Vein endothelial cell (primary cell): ENCODE measurements at places on chromosomes 7 and 10. TPM values are rescaled to one million over a fixed set of nuclear protein-coding genes. Genes with fewer than 3 reads are reported as not detected.

The LRRD1 gene
- under 0.01 and 0.19 TPM in 2 replicates for total RNA-seq

The TMEM213 gene
- not detected in 2 replicates for total RNA-seq

The SLC16A12 gene
- total RNA-seq: 0.10 and 0.65 TPM in 2 replicates

The COL26A1 gene
- total RNA-seq: not detected in 2 replicates
